ENCODE measurements at places on chromosomes 12 and 14.

- DNase-seq, result no peak
Measured at GRCh38 chr14:23648764-23649460, 12.7 kb downstream of the DHRS2 start.

DNA sequence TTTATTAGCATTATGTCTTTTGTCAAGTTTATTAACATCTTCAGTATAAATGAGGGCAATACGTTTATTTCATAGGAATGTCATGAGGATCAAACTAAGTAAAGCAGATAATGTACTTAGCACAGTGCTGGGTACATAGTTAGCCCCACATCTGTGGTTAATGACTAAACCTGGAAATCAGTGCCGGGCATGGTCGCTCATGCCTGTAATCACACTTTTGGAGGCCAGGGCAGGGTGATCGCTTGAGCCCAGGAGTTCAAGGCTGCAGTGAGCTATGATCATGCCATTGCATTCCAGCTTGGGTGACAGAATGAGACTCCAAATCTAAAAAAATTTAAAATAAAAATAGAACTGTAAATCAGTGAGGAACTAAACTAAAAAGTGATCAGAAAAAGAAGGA is 44.8 kb upstream of the GUCY2C start:
- DNase-seq, result no peak

DNA sequence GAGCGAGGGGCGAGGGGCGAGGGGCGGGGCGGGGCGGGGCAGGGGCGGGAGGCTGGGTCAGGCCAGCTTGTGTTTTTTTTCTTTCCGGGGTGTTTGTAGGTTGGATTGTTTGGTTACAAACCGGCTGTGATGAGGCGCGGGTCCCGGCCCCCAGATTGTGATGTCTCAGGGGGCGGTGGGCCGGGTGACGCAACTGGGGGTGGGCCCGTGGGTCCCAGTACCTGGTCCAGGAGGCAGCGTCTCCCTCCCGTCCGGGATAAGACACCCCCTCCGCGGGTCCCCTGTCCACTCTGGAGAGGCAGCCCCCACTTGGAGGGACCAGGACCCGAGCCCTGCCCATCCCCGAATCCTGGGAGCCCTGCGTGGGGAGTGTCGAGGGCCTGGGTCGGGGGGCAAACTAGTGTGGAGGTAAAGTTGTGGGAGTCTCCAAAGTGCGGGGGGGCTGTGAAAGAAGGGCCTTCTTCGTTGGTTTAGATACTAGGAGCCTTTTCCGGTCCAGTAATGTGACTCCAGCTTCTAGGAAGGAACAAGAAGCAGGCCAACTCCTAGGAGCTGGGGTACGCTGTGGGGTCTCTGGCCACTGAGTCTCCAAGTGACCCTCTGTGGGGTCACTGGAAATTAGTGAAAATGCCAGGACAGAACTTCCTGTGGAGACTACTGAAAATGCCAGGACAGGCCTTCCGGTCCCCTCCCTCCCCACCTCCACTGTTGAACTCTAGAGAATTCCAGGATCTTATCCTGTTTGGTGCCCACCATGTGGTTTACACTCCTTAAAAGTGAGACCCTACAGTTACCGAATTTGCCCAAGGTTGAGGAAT is 579 bp upstream of the CLMN start:
- peak; percentile 29 for DNase-seq

DNA sequence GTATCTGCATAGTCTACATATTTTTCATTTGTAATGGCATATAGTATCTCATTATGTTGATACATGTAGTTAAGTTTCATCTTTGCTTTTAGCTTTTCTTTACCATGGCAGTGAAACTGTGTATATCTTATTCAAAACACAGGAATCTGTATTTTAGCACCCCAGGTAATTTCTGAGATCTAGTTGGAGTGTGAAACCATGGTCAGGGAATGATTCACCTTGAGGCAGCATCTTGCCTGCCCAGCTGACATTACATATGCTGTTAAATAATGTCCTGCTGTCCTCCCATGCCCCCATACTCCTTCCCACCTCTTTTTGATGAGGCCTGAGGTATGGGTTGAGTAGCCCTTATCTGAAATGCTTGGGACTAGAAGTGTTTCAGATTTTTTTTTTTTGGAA is 125.4 kb upstream of the ATF1 start:
- no peak for DNase-seq

DNA sequence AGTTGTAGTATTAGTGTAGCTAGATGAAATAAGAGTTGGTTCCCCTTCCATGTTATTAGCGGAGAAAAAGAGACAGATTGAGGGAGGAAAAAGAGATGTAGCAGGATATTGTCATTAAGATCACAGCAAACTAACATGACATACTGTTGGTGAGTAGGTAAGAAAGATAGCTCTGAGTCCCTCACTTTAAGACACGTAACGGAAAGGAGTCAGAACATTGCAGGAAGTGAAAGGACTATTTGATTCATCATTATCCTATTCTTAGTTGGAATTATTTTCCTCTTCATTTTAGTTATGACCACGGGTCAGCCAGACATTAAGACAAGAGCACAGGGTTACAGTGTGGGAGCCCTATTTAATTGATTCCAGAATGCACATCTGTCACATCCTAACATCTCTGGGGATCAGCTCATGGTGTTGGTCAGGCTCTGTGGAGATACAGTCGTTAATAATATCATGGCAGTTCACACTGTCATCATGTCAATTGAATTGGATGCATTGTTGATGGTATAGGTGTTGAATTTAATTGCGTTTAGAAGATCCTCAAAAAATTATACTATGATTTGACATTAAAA is 55.0 kb downstream of the TMX1 start:
- DNase-seq, result no peak

DNA sequence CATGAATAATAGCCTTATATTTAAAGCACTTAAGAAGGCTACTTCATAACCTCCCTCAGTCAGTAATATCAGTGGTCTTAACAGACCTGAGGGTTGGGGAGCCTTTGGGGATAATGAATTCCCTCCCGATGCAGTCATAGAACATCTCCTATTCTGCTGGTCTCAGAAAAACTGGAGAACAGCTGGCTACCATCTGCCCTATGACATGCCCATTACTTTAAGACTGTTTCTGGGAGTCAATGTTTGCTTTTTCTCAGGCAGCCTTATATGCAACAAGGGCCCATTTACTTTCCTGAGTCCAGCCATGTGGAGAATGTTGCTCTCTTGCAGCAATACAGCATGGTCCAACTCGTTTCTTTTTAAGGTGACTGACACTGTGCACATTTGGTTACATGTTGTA is 161.7 kb upstream of the PARP11 start:
- no peak for DNase-seq

DNA sequence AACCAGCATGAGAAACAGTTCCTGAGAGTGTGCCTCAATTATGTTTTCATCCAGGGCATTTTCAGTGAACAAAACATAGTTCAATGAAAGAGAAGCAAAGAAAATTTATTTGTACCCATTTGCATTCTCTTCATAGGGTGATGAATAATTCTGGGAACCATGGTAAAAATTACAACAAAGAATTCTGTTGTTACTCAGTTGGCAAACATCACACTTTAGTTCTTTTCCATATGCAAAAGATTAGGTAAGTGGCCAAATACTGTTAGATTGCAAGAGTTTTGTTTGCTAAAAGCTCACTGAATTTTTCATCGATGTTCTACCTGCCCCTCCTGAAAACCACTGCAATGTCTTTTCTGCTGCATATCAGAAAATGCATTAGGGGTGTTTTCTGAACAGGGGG is 132.4 kb upstream of the RGS6 start:
- DNase-seq, result no peak

DNA sequence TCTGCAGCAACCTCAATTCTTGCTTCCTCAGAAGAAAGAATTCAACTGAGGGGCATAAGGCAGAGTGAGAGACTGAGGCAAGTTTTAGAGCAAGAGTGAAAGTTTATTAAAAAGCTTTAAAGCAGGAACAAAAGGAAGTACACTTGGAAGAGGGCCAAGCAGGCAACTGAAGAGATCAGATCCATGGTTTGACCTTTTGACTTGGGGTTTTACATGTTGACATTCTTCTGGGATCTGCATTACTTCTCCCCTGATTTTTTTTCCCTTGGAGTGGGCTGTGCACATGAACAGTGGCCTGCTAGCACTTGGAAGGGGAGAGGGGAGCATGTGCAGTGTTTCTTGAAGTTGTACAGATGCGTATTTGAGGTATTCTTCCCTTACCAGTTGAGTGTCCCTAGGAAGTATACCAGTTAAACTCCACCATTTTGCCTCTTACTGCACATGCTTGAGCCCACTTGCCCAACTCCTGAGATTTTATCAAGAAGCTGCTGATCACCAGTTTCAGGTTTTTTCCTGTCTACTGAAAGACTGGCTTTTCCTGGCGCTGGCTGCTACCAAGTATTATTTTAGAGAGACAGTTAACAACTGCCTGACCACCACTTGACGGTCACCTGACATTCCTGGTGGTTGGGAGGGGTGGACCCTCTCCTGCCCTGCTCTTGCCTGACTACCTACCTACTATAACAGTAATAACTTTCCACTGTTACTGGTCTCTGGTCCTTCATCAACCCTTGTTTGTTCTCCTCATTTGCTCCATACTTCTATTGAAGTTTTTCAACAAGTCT is 26.0 kb upstream of the TMTC2 start:
- DNase-seq, result no peak

DNA sequence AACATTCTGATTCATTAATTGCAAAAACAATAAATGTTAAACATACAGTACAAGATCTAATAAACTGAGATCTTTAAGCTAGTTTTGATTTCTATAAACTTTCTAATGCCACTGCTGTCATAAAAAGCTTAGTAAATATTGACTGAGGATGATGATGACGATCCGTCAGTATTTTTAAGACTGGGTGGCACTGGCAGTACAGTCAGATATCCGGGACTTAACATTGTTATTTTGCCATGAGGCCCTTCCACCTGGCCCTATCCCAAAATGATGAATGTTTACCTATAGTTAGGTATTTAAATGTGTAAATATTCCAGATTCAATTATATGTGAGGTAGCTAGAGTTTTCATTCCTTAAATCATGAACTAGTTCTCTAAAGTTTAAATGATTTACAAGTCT is 158.5 kb downstream of the FOXA1 start:
- no peak for DNase-seq

GRCh38 chr14:104776961-104777807 is 18.4 kb downstream of the AKT1 start:
- DNase-seq, result no peak

- no peak for DNase-seq
Measured at GRCh38 chr12:102371165-102371564, 109.2 kb downstream of the IGF1 start.

Measured in NAMALWA (cell line).